ENCODE measurements at places on chromosomes 16 and 17.

- DNase-seq: no peak
Measured at GRCh38 chr16:81531419-81531821, 86.8 kb downstream of the CMIP start.

GRCh38 chr17:65171752-65172151, 34.6 kb downstream of the RGS9 start:
- DNase-seq: no peak

DNA sequence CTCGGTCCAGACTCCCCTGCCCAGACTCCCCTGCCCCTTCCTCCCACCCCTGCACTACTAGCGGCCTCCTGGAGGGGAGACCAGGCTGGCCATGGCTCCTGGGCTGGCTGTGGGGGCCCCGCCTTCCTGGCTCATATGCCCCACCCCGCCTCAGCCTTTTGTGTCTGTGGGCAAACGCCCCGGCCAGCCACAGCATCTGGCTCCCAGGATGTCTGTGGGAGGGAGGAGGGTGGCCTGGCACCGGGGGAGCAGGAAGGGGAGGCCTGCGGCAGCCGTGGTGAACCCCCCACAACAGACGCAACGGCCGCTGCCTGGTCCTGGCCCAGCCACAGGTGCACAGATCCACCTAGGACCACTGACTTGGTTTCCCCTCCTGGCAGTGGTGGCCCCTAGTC, 32.9 kb downstream of the BAHCC1 start:
- no peak for DNase-seq

- peak; percentile 59 for DNase-seq
Measured at GRCh38 chr16:80277182-80277581, 263.6 kb upstream of the DYNLRB2 start.

DNA sequence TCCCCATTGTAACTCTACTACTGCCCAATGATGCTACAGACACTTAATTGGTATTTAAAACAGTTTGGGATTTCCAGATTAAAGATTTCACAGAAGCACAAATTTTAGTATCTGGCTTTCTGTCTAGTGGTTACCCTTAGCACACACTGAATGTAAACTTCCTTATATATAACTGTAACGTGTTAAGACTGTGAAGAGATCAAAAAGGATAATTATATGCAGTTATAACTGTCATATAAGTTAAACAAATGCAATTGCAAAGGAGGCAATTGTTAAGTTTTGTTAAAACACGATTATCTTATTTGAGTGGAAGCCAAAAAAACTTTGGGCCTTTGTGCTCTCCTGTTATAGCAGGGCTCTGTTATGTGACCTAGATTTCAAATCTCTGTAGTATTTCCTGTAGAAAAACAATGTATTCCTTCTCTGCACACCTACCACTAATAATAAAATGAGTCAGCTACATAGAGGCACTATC, 147.9 kb downstream of the STXBP4 start:
- no peak for DNase-seq

GRCh38 chr17:49952209-49952911, 16.6 kb upstream of the DLX4 start:
- peak; percentile 92 for DNase-seq

DNA sequence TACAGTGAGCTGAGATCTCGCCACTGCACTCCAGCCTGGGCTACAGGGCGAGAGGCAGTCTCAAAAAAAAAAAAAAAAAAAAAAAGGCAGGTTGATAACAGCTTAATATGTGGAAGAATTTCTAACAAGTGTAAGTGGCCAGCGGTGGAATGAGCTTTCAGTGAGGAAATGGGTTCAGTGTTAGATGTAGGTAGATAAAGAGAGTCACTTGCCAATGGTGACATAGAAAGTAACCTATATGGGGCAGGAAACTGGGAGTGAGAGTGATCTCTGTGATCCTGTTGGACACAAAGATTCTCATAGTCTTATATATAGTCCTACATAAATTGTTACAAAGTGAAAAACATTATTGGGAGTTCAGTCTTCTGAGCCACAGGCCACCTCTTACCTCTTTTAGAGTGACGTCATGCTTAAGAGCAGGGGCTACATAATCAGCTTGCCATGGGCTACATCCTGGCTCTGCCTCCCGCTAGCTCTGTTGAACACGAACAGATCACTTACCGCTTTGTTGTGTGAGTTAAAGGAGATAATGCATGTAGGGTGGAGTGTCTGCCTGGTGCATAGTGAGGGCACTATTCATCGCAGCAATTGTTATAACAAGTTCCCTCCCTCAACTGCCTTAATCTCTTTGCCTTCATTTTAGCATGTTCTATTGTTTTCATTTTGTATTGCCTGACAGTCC, 110.2 kb upstream of the ELAC2 start:
- no peak for DNase-seq

GRCh38 chr16:57092786-57093411, 516 bp downstream of the CPNE2 start:
- DNase-seq: peak; percentile 85

GRCh38 chr16:58678716-58679115, 5.9 kb downstream of the SLC38A7 start:
- DNase-seq: no peak

DNA sequence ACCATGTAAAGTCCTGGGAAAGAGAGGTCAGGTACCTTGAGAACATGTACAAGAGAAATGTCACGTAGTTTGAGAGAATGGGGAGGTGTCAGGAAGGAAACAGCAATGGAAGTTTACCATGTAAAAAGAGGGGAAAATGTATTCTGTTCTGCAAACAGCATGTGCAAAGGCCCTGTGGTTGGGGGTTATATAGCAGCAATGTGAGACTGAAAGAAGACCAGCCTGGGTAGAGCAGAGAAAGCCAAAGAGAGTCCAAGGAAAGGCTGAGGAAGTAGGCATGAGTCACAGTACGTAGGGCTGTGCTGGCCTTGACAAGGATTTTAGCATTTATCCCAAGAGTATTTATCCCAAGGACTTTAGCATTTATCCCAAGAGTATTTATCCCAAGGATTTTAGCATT, 141.3 kb upstream of the CACNG3 start:
- DNase-seq: no peak
